ENCODE measurements at places on chromosomes 2 and 18. TPM values are rescaled to one million over a fixed set of nuclear protein-coding genes. Genes with fewer than 3 reads are reported as not detected.

WIPF1 gene
- total RNA-seq: 3.8 TPM

RBM43 gene
- 4.7 TPM for total RNA-seq

SLC23A3 gene
- 0.64 TPM for total RNA-seq

EMILIN2 gene
- 0.34 TPM for total RNA-seq

SKA1 gene
- 38.1 TPM for total RNA-seq

LBX2 gene
- total RNA-seq: 6.2 TPM

CLEC4F gene
- total RNA-seq: not detected

NOL4 gene
- not detected for total RNA-seq

SPATA3 gene
- total RNA-seq: not detected

LYPD6 gene
- total RNA-seq: not detected

EFHD1 gene
- 5.2 TPM for total RNA-seq

MARCHF4 gene
- not detected for total RNA-seq

OTX1 gene
- total RNA-seq: 7.1 TPM

PLGLB2 gene
- total RNA-seq: not detected

ST6GAL2 gene
- total RNA-seq: not detected

SLC4A5 gene
- not detected for total RNA-seq

PASK gene
- total RNA-seq: 30.3 TPM

FOXI3 gene
- total RNA-seq: not detected

SERPINB12 gene
- not detected for total RNA-seq

CPLX4 gene
- total RNA-seq: not detected

TUBA4B gene
- not detected for total RNA-seq

ZNF521 gene
- total RNA-seq: 2.3 TPM

All from K562 (cell line).